ENCODE measurements at places on chromosomes 7 and 10.

- no peak for DNase-seq
Measured at GRCh38 chr10:105187243-105187642, 546.2 kb downstream of the SORCS3 start.

- DNase-seq, result no peak
Measured at GRCh38 chr10:66637273-66638036, 288.4 kb upstream of the LRRTM3 start.

GRCh38 chr7:78438433-78438832 is 639.9 kb downstream of the PHTF2 start:
- DNase-seq, result no peak

- no peak for DNase-seq
Measured at GRCh38 chr7:77415476-77415822, 700 bp downstream of the GSAP start.

DNA sequence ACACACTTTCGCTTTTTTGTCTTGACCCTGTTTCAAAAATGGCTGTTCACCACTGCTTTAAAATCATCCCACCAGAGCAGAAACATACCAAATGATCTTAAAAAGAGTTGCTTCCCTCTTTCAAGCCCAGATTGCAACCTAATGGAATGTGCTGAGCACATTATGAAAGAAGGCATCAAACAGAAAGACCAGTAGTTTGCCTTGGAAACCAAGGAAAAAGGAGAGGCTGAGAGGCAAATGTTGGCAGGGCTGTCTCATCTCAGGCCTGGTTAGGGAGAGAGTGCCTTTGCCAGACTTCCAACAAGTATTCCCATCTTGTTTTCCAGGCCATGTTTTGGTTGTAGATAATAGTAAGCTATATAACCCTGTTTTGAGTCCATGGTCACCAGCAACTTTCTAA is 64.3 kb downstream of the ABCB4 start:
- no peak for DNase-seq

DNA sequence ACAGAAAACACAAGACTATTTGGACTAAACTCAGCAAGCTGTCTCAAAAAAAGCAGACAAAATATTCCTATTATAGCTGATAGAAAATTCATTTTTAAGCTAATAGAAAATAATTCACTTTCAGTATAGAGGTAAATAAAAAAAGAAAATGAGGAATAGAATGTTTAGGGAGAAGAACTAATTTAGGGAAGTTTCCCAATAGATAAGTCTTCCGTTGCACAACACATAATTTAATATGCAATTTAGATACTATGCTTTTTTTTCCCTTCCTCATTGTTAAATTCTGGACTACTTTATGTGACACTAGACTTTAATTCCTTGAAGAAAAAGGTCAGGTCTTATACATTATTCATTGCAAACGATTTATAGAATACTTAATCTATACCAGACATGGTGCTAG is 10.3 kb downstream of the PNPLA8 start:
- DNase-seq, result no peak

DNA sequence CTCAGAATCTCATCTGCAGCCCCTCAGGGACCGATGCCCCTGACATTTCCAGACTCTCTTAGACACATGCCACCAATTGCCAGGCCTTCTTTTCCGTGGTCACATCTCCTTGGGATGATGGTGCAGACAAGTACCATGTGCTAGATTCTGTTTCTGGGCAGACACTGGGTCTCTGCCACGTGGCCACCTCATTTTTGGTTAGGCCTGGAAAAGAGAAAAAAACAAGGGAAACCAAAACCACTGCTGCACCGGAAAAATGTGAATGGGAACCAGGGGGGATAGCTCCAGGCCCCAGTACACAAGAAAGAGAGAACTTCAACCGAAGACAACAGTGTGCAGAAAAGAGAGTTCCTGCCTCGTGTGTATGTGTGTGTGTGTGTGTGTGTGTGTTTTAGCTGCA is 23.0 kb upstream of the MXI1 start:
- no peak for DNase-seq

- DNase-seq, result no peak
Measured at GRCh38 chr10:57249615-57250281, 888.7 kb upstream of the ZWINT start.

DNA sequence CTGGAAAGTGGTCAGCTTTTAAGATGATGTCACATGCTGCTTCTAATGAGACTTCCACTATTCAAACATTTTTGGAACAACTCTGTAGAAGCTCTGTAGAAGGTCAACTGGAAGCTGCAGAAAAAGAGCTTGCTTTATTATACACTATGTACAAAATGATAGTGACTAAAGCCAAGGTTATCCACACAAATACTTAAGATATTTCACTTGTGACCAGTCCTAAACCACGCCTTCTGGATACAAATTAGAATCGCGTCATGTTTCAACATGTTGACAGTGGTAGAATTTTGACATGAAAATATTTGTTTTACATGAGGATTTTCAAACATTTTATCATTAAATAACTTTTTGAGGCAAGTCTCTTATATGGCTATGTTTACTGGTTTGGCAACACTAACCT is 499.6 kb upstream of the PHF14 start:
- no peak for DNase-seq

- DNase-seq, result no peak
Measured at GRCh38 chr7:1674161-1675035, 4.3 kb downstream of the ELFN1 start.

- no peak for DNase-seq
Measured at GRCh38 chr7:32178677-32179366, 108.6 kb upstream of the PDE1C start.

GRCh38 chr10:103759100-103759781 is 96.1 kb downstream of the SH3PXD2A start:
- no peak for DNase-seq

DNA sequence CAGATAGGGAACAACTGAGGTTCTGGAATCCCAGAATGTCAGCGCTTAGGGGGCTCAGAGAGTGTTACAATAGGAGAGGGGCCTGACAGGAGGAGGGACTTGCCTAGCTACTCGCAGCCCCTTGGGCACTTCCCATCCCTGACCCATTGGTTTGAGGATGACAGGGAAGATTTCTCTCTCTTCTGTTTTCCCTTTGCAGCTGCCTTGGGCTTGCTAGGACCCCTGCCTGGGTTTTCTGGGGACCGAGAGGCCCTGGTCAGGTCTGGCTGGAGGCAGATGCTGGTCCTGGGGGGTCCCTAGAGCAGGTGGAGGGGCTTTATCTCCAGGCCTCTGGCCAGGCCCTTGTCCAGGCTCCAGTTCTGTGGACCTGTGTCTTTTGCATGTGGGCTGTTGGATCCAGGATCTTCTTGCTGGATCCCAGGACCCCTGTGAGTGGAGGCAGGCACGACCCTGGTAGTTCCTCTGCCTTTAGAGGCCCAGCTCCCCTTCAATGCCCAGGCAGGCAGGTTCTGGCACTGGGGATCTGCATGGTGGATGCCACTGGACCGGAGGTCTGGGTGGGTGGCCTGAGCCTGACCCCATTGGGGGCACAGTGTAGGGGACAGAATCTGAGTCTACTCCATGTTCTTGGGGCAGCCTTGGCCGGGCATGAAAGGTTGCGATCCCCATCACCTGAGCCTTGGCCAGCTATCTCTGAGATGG is 26.9 kb downstream of the RAMP3 start:
- no peak for DNase-seq

- DNase-seq, result no peak
Measured at GRCh38 chr7:151192002-151192539, 5.0 kb upstream of the ASB10 start.

- DNase-seq, result no peak
Measured at GRCh38 chr7:122199171-122199570, 55.1 kb upstream of the AASS start.

DNA sequence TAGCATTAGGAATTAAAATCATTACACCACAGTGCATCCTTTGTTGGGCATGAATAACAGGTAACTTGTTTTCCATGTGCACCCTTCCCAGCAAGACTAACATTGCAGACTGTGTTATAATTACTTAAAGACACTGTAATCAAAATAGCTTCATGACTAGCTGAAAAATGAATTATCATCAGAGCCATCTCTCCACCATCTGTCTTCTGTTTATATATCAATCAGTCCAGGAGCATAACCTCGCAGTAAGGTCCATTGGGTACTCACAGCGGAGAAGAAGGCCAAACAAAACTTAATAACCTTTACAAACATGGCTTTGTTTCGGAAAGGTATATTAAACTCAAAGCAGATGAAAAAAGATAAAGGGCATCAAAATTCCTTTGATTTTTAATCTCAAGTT is 90.6 kb downstream of the ODAD2 start:
- no peak for DNase-seq

GRCh38 chr7:28958235-28958979 is at the start of gene TRIL:
TSS of gene TRIL (minus strand) at chr7:28958330. CDS start at chr7:28958046, 284 bp downstream.
- no peak for DNase-seq

DNA sequence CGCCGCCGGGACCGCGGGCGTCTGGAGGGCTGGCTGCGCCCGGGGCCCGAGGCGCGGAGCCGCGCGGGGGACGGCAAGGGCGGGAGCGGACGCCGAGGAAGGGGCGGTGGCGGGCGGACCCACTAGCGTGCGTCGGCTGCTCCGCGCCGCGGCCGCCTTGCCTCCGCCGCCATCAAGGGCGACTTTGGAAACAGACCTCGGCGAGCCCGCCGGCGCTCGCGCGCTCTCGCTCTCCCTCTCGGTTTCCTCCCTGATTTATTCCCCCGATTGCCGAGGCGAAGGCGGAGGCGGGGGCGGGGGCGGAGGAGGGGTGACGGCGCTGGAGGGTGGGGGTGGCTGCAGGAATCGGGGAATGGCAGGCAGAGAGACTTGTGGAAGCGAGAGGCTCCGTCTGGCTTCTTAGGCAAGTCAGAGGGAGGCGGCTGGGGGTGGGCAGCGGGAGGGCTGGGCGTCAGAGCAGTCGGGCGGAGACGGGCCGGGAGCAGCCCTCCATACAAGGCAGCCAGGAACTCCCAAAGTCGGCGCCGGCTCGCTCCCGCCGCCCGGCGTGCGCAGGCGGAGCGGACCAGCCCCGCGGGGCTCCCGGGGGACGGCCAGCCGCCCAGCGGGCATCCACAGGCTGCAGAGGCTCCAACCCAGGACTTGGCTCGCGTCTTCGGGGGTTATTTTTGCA is at the start of gene CACNA2D1:
Gene CACNA2D1 (minus strand): TSS at position 231 of the 673 bp plus-strand sequence.
- no peak for DNase-seq

Measured in brain pericyte (primary cell).